Muscle of leg (tissue), 16 donors: ENCODE measurements at places on chromosomes 4 and X.

- H3K27me3 ChIP-seq: peaks cover 7% of the 10 kb centered on the region
- no peak overlapping the region for H3K27ac ChIP-seq
- H3K4me3 ChIP-seq: no peak overlapping the region
- no peaks in the 10 kb centered on the region for H3K36me3 ChIP-seq
- no peak for DNase-seq
These were observed 727.4 kb downstream of the FAM133A start for GRCh38 chrX:94401426-94401825.

- DNase-seq: peak; percentile 20
- H3K36me3 ChIP-seq: no peaks in the 10 kb centered on the region
- no peaks in the 10 kb centered on the region for H3K27me3 ChIP-seq
- no peak overlapping the region for H3K4me3 ChIP-seq
- H3K27ac ChIP-seq: no peak overlapping the region
These were observed 85.0 kb downstream of the RCHY1 start for GRCh38 chr4:75429208-75429607.

GRCh38 chr4:89509708-89510281 is 202.2 kb upstream of the GPRIN3 start:
- no peak overlapping the region for H3K27ac ChIP-seq
- no peaks in the 10 kb centered on the region for H3K36me3 ChIP-seq
- no peak for DNase-seq
- H3K27me3 ChIP-seq: no peaks in the 10 kb centered on the region

DNA sequence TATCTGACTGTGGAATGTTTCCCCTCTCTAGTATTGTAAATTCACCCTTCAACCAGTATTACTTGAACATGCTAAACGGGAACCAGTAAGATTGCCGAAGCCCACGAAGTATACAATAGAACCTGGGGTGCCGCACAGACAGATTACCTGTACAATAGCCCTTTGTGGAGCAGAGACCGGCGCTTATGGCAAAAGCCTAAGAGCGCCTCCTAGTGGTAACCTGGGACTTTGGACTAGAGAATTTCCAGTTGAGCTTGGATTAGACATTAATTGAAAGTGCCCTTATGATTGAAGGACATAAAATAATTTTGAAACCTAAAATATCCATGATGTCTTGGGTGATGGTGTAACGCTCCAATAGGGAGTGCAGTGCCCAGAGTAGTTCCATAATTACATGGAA is 14.1 kb downstream of the ZNF157 start:
- no peak overlapping the region for H3K27ac ChIP-seq
- peaks cover 6% of the 10 kb centered on the region for H3K27me3 ChIP-seq
- no peak overlapping the region for H3K4me3 ChIP-seq
- H3K36me3 ChIP-seq: no peaks in the 10 kb centered on the region
- peak; percentile 71 for DNase-seq

- H3K27ac ChIP-seq: no peak overlapping the region
- no peaks in the 10 kb centered on the region for H3K4me1 ChIP-seq
- no peak for DNase-seq
These were observed 237.7 kb downstream of the DCTD start for GRCh38 chr4:182679533-182679932.

DNA sequence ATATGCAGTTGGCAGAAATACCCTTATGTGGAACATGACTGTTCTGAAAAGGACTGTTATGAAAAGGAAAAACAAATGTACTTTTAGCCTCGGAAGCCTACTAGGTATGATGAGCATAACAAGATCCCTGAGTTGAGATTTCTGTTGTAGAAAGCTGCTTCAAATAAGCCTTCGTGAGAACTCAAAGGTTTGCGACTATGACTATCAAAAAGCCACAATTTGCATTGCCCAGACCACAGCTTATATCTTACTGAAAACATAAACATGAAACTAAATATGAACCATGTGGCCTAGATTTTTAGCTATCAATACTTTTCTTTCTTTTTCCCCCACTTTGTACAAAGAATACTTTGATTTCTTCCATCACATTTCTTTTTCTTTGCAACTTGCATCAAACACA is 398.2 kb upstream of the LCORL start:
- H3K4me3 ChIP-seq: no peak overlapping the region
- no peak for DNase-seq
- no peaks in the 10 kb centered on the region for H3K4me1 ChIP-seq
- no peaks in the 10 kb centered on the region for H3K27me3 ChIP-seq

DNA sequence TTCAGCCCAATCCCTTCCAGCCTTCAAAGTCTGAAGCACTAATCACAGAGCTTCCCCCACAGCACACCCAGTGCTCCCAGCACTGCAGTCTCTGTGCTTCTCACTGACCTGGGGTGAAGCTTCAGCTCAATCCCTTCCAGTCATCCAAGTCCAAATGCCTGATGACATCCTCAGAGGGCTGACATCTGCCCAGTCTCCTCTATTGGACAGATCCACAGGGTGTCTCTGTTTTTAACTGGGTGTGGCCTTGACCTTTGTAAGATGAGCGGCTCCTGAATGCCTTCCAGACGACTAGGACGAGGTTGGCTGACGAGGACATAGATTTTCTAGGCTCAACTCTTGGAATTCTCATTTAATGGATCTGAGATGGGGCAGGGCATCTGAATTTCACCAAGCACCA is 7.6 kb upstream of the SLC2A9 start:
- no peak for DNase-seq
- no peaks in the 10 kb centered on the region for H3K27me3 ChIP-seq
- H3K36me3 ChIP-seq: no peaks in the 10 kb centered on the region
- no peak overlapping the region for H3K27ac ChIP-seq
- peaks cover 46% of the 10 kb centered on the region for H3K4me1 ChIP-seq
